Cardiac muscle cell (in vitro differentiated cells and primary cell): ENCODE measurements at places on chromosomes 6 and 20. TPM values are rescaled to one million over a fixed set of nuclear protein-coding genes. Genes with fewer than 3 reads are reported as not detected.

The LRRC73 gene
- total RNA-seq, result 3.3 and 3.4 TPM in 2 replicates

The DHX16 gene
- total RNA-seq, result 36.7 and 38.1 TPM in 2 replicates

DNA sequence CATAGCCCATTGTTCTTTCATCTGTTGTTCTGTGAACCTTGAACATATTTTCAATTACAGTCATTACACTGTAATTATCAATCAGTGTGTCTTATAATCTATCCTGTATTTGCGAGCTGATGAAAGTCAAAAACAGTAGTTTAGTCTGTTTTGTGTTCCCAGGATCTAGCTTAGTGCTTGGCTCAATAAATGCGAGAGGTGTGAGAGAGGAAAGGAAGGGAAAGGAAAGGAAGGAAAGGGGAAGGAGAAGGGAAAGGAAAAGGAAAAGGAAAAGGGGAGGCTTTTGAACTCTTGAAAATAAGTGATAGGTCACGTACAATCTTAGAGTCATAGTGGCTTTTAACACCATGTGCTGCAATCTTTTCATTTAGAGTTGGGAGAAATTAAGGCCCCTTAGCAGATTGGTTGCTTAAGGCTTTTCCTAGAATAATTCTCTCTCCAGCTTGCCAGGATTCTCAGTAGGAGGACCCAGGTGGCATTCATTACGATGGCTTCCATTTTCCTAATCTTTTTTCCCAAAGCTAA is 433.8 kb upstream of the PLCB4 start:
- no peaks in the 10 kb centered on the region for H3K4me1 ChIP-seq
- H3K27ac ChIP-seq, result no peak overlapping the region
- H3K4me3 ChIP-seq, result no peak overlapping the region
- H3K36me3 ChIP-seq, result no peaks in the 10 kb centered on the region

DNA sequence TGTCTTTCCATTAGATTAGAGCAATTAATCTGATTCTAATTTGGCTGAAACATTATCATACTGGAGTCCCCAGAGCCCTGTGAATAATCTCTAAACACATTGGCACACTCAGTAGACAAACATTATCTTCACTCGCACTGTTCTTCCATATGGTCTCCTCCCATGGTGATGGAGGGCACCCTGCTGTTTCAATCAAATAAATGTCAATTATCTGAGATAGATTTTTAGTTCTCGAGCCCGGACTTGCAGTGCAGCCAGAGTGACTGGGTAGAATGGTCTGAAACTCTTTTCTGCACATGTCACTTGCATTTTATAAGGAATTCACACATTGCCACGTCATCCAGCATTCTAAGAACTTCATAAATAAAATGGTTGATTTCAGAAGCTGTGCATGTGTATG is 90.6 kb upstream of the MAP3K7 start:
- H3K36me3 ChIP-seq, result no peaks in the 10 kb centered on the region
- H3K4me3 ChIP-seq, result no peak overlapping the region
- no peaks in the 10 kb centered on the region for H3K27me3 ChIP-seq
- DNase-seq, result no peak
